ENCODE measurements at places on chromosomes 12 and 14.

GRCh38 chr12:76558684-76559399 lies 729 bp downstream of the OSBPL8 start:
- peak; percentile 36 for DNase-seq

DNA sequence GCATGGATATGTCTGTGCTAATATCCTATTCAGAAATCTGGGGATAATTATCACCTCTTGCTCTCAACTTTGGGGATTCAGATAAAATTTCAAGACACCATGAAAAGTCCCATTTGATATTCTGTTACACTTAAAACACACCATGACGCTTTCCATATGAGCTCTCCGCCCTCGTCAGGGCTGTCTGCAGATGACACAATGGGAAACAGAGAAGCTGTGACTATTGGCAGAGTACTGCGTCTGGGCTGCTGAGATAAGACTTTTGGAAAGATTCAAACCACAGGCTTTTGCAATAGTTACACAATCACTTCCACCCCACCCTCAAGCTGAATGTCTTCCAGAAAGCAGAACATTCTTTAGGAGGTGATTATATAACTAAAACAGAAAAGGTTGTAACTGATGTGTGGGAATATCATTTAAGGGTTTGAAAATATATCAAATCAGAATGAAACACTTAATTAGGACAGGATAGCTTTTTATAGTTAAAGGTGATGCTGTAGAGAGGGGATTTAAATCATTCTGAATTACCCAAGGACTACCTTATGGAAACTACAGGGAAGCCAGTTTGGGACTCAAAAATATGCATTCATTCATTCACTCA lies 75.3 kb upstream of the TMPO start:
- no peak for DNase-seq

GRCh38 chr12:5392961-5393360 lies 38.9 kb upstream of the NTF3 start:
- DNase-seq = no peak

GRCh38 chr12:14244876-14245669 lies 120.4 kb upstream of the ATF7IP start:
- DNase-seq = no peak

- peak; percentile 11 for DNase-seq
Measured at GRCh38 chr12:72075891-72076557, 137.4 kb downstream of the TPH2 start.

Data from NCI-H345 (cell line).